ENCODE measurements at places on chromosomes 2 and 18.
A peak's percentile ranks its signal among the peaks of the same experiment; 100 is the strongest.

DNA sequence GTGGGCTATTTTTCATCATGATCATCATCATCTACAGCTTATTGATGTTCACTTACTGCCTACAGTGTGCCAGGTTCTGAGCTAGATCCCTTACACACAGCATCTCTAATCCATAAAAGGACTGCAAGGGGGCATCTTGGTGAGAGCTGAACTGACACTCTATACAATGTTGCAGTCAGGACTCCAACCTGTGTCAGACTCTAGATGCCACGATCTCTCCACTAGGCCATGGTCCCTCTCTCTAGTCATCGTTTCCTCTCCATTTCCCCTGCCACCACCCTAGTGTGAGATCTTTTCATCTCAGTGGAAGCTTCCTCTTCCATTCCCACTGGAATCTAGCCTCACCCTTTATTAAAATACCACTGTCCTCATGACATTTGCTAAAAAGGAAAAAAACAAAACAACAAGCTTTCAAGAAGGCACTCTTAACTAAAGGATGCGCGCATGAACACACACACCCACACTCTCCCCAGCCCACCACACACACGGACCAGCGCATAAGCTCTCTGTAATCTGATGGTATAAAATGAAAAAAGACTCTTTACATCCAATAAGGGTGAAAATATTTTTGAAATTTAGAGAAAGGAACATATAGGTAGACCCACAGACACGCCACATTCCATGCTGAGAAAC, 93.4 kb upstream of the THOC1 start:
- peaks cover 15% of the 10 kb centered on the region for H3K4me1 ChIP-seq
- H3K27me3 ChIP-seq, result no peaks in the 10 kb centered on the region
- H3K36me3 ChIP-seq, result no peaks in the 10 kb centered on the region
- no peak for DNase-seq
- no peak overlapping the region for H3K27ac ChIP-seq

GRCh38 chr18:68660354-68661183, 54.3 kb downstream of the TMX3 start:
- no peak overlapping the region for H3K27ac ChIP-seq
- no peaks in the 10 kb centered on the region for H3K36me3 ChIP-seq
- no peaks in the 10 kb centered on the region for H3K4me1 ChIP-seq
- no peak for DNase-seq
- no peaks in the 10 kb centered on the region for H3K27me3 ChIP-seq

DNA sequence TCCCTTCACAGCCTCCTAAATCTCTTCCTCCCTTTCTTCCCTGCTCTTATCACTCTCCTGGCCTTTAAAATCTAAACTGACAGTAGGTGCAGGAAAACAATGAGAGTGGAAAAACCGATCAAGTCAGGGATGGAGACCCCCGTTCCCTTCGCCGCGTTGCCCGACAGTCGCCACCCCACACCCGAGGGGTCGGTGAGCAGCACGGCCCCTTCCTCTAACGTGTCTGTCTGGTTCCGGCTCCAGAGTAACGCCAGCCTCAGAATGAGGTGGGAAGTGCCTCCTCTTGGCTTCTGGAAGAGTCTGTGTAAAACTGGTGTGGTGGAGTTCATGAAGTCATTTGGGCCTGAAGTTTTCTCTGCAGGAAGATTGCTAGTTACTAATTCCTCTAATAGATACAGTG, 138.6 kb downstream of the NFATC1 start:
- no peak for DNase-seq
- no peaks in the 10 kb centered on the region for H3K36me3 ChIP-seq
- H3K4me3 ChIP-seq, result no peak overlapping the region
- H3K27ac ChIP-seq, result no peak overlapping the region

GRCh38 chr2:223314811-223315210, 262.8 kb downstream of the KCNE4 start:
- H3K4me1 ChIP-seq, result no peaks in the 10 kb centered on the region
- no peak for DNase-seq
- no peak overlapping the region for H3K27ac ChIP-seq
- no peak overlapping the region for H3K4me3 ChIP-seq
- H3K36me3 ChIP-seq, result no peaks in the 10 kb centered on the region

GRCh38 chr2:161631855-161632391, 7.7 kb downstream of the SLC4A10 start:
- no peak for DNase-seq
- H3K27me3 ChIP-seq, result no peaks in the 10 kb centered on the region
- no peaks in the 10 kb centered on the region for H3K36me3 ChIP-seq
- H3K4me3 ChIP-seq, result no peak overlapping the region

DNA sequence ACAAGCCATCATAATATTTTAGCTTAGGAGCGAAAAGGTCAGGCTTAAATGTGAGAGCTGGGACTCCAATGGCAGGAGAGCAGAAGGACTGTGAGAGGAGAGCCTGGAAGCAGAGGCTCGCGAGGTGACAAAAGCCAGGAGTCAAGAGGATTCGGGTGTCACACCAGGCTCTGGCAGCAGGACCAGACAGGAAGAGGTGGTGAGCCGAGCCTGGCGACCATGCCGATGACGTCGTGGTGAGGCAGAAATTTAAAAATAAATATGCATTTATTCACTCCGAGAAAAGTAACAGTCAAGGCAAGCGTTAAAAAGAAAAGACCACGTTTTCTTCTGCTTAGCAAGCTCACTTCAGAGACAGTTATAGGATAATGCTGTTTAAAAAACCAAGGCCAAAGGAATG, 31.3 kb upstream of the ZNF236 start:
- H3K4me3 ChIP-seq, result no peak overlapping the region
- no peak overlapping the region for H3K27ac ChIP-seq
- H3K4me1 ChIP-seq, result no peaks in the 10 kb centered on the region
- DNase-seq, result no peak
- H3K27me3 ChIP-seq, result no peaks in the 10 kb centered on the region
- no peaks in the 10 kb centered on the region for H3K36me3 ChIP-seq

- H3K27me3 ChIP-seq, result no peaks in the 10 kb centered on the region
- H3K27ac ChIP-seq, result no peak overlapping the region
- no peak overlapping the region for H3K4me3 ChIP-seq
- H3K4me1 ChIP-seq, result no peaks in the 10 kb centered on the region
- DNase-seq, result no peak
Measured at GRCh38 chr2:73243884-73244570, 9.9 kb downstream of the CCT7 start.

DNA sequence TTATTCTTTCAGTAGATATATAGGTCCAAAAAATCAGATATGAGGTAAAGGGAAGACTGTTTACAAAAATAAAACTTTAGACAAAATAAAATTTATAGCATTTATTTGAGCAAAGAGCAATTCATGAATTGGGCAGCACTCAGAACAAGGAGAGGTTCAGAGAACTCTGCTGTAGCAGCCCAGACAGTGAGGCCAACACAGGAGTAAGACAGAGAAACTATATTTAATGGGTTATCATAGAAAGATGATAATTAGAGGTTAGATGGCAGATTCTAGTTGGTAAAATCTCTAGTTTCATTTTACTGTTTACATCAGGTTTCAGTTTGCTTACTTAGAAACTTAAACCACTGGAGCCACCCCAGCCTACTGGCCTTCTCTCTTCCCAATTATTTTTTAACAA, 30.1 kb upstream of the SP140L start:
- H3K4me1 ChIP-seq, result no peaks in the 10 kb centered on the region
- H3K4me3 ChIP-seq, result no peak overlapping the region
- no peak for DNase-seq
- no peaks in the 10 kb centered on the region for H3K36me3 ChIP-seq
- H3K27me3 ChIP-seq, result no peaks in the 10 kb centered on the region

GRCh38 chr2:65864619-65865018, 432.2 kb upstream of the SPRED2 start:
- no peaks in the 10 kb centered on the region for H3K36me3 ChIP-seq
- no peak overlapping the region for H3K4me3 ChIP-seq
- H3K4me1 ChIP-seq, result peaks cover 8% of the 10 kb centered on the region
- H3K27me3 ChIP-seq, result no peaks in the 10 kb centered on the region

DNA sequence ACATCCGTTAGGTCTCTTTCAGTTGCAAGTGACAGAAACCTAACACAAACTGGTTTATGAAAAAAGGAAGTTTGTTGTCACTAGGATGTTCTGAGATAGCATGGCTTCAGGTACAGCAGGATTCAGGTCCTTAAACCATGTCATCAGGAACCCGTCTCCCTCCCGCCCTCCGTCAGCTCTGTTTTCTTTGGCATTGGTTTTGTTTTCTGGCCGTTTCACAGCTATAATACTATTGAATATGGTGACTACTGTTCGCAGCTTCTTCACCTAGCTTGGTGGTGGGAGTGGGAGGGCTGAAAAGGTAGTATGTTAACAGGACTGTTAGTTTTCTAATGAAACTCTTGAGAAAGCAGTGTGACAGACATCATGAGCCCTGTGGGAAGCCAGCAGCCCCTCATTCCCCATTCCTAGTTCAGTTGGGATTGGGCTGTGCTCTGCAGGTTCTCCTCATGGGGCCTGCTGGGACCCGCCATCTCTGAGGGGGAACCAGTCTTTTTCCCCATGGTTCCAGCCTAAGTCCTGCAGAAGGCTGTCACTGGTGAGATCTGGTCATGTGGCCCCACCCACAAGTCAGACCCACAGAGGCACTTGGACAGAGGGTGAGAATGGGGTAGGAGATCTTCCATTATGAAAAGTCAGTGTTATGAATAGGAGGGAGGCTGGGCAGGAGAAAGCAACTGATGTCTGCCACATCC, 12.1 kb downstream of the PTMA start:
- H3K36me3 ChIP-seq, result no peaks in the 10 kb centered on the region
- no peak overlapping the region for H3K27ac ChIP-seq
- H3K27me3 ChIP-seq, result no peaks in the 10 kb centered on the region

GRCh38 chr2:64853306-64853705, 135.9 kb upstream of the SLC1A4 start:
- peaks cover 13% of the 10 kb centered on the region for H3K27me3 ChIP-seq
- H3K36me3 ChIP-seq, result no peaks in the 10 kb centered on the region
- H3K27ac ChIP-seq, result no peak overlapping the region
- H3K4me3 ChIP-seq, result no peak overlapping the region

GRCh38 chr2:239908308-239908707, 116.8 kb downstream of the NDUFA10 start:
- peaks cover under 1% of the 10 kb centered on the region for H3K4me1 ChIP-seq
- no peak for DNase-seq
- H3K27ac ChIP-seq, result no peak overlapping the region
- no peak overlapping the region for H3K4me3 ChIP-seq

DNA sequence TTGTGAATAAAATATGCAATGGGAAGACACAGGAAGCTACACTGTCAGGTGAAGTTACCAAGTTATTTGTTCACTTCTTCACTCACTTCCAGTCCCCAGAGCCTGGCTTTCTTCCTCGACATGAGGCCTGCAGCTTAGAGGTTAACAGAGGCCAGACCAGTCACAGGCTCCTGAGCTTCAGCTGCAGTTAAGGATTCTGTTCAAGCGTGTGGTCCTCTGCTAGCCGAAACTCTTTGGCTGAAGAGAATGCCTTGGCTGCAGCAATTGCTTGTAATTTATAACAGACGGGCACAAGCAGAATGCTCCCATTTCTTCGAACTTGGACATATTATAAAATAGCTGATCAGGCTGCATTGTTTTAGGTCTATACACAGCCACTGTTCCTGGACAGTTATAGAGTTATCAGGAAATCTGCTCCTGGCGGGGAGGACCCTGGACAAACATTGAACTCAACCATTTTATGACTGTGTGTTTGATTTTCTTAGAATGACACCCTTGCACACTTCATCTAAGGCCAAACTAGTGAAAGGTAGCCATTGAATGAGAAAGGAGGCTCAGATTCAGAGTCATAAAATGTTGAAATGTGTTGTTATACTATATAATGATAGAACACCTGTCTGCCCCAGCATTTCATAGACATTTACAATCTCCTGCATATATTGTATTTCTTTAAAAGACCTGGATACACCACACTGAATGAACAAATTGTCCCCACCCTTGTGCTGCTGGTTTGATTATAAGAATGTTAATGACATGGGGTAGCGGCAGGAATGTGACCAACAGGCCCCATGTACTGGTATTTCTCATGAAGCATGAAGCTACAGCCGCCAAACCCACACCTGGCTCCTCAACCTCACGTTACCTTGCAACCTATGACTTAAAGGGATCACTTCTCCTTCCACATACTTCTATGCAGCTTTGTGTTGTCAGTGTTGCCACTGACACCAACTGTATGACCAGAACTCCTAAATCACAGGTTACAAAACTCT, 153.6 kb downstream of the TDRD15 start:
- H3K4me1 ChIP-seq, result no peaks in the 10 kb centered on the region
- H3K27me3 ChIP-seq, result no peaks in the 10 kb centered on the region
- no peak for DNase-seq
- no peak overlapping the region for H3K4me3 ChIP-seq
- H3K36me3 ChIP-seq, result no peaks in the 10 kb centered on the region
- H3K27ac ChIP-seq, result no peak overlapping the region

DNA sequence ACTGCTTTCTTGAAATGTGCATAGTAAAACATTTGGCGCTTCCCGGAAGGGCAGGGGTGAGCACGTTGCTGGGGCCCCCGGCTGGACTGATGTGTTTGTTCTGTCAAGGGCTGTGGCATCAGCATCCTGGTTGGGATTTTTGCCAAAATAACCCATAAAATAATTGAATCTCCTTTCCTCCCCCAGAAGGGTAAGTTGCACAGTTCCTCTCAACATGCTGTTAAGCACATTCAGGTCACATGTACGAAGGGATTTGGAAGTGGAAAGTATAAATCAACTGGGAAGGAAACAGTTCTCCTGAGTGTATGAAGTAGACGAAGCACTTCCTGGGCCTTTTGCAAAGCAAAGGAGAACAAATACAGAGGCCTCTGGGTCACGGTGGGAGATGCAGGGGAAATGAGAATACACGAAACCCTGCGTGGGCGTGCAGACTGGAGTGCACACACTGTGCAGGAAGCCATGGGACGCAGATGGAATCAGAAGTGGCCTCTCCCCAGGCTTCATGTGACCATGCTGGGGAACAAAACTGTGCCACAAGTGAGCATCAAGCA, 183.9 kb downstream of the LPIN1 start:
- H3K4me3 ChIP-seq, result no peak overlapping the region
- H3K36me3 ChIP-seq, result no peaks in the 10 kb centered on the region
- H3K27ac ChIP-seq, result no peak overlapping the region
- no peak for DNase-seq
- no peaks in the 10 kb centered on the region for H3K4me1 ChIP-seq
- peaks cover 1% of the 10 kb centered on the region for H3K27me3 ChIP-seq

- H3K27ac ChIP-seq, result 0 out of 2 replicates have a peak overlapping the region, but pooled peaks have one; percentile 90
- H3K4me3 ChIP-seq, result peak overlapping the region; percentile 96
- peak; percentile 87 for DNase-seq
- H3K4me1 ChIP-seq, result 0 out of 2 replicates have a peak, but pooled peaks cover 2% of the 10 kb centered on the region
Measured at GRCh38 chr2:86194751-86195054, 559 bp downstream of the IMMT start.

DNA sequence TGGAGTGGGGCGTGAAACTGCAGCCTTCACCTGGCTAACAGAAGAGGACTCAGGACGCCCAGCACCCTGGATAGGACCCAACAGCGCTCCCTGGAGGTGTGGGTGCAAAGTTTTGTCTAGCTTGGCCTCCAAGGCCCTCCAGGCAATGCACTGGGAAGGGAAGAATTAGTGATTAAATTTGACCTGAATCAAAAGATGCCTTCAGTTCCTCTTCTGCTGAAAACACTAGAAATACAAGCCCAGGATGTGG, 779 bp upstream of the TRIB2 start:
- peaks cover 10% of the 10 kb centered on the region for H3K4me1 ChIP-seq
- no peak overlapping the region for H3K27ac ChIP-seq
- H3K36me3 ChIP-seq, result no peaks in the 10 kb centered on the region
- H3K4me3 ChIP-seq, result peak overlapping the region; percentile 78

- no peak overlapping the region for H3K27ac ChIP-seq
- no peaks in the 10 kb centered on the region for H3K4me1 ChIP-seq
- DNase-seq, result no peak
- H3K4me3 ChIP-seq, result no peak overlapping the region
Measured at GRCh38 chr2:181174611-181175580, 194.5 kb downstream of the UBE2E3 start.

Measured in H1 (cell line).